ENCODE measurements at places on chromosomes 16 and 17.

DNA sequence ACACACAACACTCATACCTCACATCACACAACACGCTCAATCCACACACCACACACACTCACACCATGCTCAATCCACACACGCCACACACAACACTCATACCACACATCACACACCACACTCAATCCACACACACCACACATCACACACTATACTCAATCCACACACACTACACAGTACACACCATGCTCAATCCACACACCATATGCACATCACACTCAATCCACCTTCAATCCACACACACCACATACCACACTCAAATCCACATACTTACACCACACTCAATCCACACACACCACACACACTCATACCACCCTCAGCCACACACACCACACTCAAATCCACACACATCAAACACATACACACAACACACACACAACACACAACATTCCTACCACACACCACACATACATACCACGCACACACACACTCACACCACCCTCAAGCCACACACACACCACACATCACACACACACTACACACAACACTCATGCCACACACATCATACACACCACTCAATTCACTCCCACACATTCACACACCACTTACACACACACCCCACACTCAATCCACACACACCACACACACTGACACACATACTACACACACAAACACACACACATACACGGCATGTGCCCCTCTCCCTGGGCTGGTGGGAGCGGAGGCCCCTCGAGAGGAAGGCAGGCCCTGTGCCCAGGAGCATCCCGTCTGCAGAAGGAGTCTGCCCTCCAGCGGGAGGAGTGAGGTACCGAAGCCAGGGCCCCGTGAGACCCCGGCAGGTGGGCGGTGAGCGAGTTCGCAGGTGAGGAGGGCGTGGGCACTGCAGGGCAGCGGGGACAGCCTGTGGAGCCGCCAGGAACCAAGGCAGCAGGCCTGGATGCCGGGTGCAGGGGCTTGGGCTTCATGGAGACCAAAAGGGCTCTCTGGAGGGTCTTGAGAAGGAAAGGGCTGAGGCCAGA is 33.1 kb upstream of the RPTOR start:
- no peak for DNase-seq

DNA sequence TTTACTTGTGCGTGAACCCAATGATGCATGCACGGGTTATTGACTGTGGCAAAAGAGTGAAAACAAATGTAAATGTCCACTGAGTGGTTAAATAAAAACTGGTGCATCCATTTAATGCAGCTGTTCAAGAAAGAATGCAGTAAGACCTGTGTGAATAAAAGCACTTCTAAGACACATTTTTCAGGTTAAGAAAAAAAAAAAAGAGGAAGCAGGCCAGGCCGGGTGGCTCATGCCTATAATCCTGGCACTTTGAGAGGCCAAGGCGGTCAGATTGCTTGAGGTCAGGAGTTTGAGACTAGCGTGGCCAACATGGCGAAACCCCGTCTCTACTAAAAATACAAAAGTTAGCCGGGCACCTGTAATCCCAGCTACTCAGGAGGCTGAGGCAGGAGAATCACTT is 11.8 kb downstream of the CNGB1 start:
- DNase-seq = no peak

DNA sequence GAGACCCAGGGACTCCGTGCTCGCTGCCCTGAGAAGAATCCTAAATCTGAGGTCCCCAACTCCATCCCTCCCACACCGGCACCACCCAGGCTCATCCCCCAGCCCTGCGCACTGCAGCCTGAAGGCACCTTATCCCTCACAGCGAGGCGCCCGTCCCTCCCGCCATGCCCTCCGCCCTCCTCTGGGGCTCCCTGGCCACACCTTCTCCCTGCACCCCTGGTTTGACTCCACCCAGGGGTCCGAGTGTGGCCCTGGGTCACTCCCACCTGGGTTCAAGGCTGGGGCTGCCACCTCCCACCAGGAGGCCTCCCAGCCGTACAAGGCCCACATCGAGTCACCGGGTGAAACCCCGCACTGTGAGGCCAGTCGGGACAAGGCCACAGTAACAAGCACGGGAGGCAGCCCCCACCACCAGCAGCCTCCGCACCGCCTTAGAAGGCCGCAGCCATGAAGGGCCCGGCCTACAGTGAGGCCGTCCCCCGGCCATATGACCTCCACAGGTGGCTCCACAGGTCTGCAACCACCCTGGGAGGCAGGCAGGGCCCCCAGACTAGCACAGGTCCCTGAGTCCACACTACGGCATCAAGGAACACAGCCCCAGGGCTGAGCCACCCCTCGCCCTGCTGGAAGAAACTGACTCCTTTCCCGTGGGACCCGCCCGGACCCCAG is 8.3 kb downstream of the HAGH start:
- no peak for DNase-seq

DNA sequence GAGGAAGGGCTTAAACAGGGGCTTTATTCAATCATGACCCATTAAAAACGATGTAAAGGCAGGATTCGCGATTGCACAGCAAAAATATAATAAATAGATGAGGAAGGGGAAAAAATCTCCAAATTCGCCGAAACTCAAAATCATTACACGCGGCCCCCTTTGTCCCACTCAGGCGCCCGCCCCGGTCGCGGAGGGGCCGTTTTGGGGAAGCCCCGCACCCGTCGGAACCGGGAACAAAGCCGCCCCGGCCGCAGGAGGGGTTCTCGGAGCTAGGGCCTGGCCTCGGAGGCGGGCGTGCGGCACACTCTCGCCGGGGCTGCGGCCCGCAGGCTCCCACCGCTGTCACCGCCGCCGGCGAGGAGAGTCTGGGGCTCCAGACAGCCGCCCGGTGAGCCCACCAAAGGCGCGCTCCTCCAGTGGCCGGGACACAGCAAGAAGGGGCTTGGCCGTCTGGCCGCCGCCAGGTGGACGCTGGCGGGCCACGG is 521 bp downstream of the C16orf87 start:
- peak; percentile 88 for DNase-seq

GRCh38 chr16:4954714-4955113 is 3.4 kb upstream of the SEC14L5 start:
- DNase-seq = no peak

GRCh38 chr16:10992797-10993196 is 48.4 kb downstream of the CLEC16A start:
- DNase-seq = no peak

GRCh38 chr16:20515688-20516090 is 60.5 kb downstream of the ACSM2B start:
- DNase-seq = no peak

- DNase-seq = peak; percentile 77
Measured at GRCh38 chr16:72787514-72788268, 260.2 kb downstream of the ZFHX3 start.

- DNase-seq = no peak
Measured at GRCh38 chr16:75138636-75139035, 9.7 kb upstream of the ZFP1 start.

DNA sequence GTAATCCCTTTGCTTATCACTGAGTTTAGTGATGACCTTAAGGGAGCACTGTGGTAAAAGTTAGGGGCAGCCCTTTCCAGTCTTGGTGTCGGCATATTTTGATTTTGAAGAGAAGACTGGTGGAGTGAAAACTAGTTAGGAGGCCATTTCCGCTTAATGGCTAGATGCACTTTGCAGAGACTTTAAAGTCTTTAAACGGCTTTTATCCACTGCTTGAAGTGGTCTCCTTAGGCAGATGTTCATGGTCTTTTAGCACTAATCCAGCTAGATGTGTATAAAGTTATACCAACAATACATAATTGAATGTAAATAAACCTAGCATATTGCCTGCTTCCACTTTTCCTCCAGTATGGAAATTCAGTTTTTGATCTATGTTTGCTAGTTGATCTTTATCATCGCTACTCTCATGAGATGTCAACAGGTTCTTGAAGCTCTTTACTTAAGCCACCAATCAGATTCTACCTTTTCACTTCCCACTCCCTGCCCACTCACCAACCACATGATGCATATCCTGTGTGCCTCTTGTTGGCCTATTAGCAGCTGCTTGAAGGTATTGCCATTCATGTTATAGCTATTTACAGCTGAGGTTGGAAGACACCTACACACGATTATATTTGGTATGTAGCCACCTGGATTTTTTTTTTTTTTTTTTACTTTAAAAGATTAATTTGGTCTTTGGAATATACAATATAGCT is 132.0 kb downstream of the NLK start:
- no peak for DNase-seq

- DNase-seq = peak; percentile 91
Measured at GRCh38 chr16:14486520-14487303, 143.3 kb downstream of the PARN start.

DNA sequence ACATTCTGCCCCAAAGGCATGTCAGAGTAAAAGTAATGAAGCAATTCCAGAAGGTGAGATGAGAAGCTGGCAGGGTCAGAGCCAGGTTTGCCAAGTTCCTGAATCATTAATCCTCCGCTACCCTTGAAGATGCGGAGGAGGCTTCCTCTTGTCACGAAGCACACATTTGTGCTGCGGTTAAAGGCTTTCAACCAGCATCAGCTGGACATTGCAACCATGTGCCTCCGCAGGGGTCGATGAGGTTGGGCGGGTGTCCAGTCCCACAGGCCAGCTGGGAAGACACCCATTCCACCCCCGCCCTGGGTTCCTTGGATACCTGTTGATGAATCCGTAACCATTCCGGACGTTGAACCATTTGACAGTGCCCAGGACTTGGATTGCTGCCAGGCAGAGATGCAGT is 1.3 kb downstream of the YBX2 start:
- DNase-seq = no peak

DNA sequence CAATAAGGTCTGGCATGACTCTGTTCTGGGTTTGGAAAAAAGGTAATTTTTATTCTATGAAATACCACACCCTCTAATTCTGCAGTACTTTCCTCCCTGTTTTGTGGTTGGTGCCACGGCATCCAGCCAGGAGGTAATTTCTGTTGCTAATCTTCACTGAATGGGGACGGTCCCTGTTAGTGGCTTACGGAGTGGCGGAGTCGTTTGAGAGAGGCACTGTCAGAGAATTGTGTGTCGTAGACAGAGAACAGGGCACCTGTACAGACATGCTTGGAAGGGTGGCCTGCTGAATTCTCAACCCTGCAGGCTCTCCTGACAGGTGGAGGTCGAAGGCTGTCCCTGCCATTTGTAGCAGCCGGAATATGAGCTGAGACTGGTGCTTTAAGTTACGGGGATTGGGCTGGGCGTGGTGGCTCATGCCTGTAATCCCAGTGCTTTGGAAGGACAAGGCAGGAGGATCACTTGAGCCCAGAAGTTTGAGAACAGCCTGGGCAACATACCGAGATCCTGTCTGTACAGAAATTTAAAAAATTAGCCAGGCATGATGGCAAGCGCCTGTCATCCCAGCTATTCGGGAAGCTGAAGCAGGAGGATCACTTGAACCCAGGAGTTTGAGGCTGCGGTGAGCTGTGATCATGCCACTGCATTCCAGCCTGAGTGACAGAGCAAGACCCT is 33.2 kb downstream of the EEF2K start:
- no peak for DNase-seq

DNA sequence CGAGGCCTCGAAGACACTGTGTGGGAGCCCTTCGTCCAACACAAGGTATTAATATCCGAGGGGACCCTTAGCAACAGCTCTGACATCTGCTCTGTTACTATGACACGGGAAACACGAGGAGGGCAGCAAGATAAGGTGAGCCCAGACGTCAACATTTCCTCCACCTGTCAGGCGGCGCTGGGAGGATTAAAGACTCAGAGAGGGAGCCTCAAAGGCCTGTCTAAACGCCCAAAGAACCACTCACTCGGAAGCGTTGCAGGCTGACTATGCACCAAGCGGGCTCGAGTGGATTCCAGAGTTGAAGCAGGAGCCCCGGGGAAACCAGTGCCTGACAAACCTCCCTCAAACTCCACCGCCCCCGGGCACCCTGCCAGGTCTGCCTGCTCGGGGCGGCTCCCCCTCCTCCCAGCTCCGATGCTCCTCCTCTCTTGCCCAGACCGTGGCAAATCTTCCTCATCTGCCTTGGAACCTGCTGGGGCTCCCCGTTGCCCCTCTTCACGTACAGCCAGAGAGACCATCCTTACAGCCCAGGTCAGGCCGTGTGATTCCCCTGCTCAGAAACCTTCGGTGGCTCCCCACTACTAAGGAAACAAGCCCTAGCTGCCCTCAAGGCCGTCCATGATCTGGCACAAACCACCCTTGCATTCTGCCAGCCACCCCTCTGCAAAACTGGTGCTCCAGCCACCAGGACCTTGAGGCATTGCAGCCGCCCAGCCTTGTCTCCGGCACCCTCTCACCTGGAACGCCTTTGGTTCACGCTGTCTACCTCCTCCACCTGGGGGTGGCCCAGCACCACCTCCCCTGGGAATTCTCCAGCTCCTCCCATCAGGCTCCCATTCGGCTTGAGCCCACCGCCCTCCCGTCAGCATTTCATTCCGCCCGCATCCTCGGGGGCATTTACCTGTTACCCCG is 16.2 kb downstream of the RPH3AL start:
- DNase-seq = peak; percentile 51

GRCh38 chr17:75350706-75351105 is 54.8 kb downstream of the GRB2 start:
- no peak for DNase-seq

DNA sequence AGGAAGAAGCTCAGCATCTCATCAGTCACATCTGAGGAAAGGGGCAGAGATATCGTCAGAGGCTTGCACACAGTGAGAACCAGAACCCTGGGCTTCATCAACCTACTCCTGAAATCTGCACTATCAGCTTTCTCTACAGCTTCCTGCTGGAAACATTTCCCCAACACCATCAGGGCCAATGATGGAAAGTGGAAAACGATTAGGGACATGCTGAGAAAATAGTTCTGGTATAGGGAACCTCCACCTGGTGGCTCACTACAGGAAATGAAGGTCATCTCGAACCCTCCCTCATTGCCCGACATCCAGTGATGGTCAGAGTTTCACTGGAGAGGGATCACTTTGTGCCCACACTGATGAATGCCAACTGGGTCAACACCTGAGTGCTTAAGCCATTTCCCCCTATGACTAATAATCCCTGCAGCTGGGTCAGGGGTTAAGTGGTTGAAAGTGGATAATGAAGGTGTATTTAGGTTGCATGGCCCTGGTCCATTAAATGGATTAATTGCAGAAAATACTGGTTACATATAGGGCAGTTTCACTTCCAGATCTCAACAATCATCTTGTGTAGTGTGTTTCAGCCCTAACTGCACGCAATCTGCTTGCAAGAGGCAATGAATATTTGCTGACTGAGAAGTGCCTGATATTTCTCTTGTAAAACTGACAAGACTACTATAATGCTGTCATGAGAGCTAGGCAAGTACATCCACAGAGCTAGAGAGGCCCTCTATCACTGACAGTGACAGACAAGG is 43.1 kb upstream of the GSG1L start:
- no peak for DNase-seq
